ENCODE measurements at places on chromosomes 5 and 9.
A peak's percentile ranks its signal among the peaks of the same experiment; 100 is the strongest.

GRCh38 chr9:304519-305185 is 90.0 kb downstream of the DOCK8 start:
- no peak for DNase-seq

DNA sequence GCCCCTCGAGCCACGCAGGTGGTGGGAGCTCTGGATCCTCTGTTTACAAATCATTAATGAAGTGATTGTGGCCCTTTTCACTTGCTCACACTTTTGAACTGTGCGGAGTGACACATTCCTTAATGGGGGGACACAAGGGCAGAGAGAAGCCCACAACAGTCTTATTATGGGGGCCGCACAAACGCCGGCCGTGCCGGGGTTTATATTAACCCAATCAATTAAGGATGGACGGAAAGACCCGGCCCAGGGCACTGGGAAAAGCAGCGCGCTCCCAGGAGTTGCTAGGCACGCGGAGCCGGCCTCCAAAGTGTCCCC is 634.8 kb downstream of the IRX1 start:
- DNase-seq: no peak

DNA sequence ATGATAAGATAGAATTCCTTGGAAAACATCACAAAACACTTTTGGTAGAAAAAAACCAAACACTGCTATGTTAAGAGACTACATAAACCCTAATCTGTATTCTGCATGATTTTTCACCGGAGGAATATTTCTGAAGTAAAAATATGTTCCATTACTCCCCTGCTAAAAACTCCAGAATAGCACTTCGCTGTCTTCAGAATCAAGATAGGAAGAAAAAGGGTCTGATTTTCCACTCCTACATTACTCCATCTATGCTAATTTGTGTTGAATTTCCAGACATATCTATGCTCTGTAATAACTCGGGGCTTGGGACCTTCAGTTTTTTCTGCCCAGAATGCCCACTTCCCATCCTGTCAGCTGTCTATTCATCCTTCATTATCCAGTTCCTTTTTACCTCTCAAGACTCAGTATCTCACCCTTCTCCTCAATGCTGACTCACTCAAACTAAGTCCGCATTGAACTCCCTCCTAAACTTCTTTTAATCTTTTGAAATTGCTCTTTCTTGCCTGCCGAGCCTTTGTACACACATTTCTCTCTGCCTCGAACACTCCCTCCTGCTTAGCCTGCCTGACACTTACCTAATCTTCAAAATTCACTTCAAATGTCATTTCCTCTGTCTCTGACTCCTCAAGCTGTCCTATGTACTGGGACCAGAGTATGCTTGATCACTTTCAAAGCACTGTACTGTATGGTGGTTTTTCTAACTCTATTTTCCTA is 171.0 kb downstream of the ARRDC3 start:
- DNase-seq: no peak

DNA sequence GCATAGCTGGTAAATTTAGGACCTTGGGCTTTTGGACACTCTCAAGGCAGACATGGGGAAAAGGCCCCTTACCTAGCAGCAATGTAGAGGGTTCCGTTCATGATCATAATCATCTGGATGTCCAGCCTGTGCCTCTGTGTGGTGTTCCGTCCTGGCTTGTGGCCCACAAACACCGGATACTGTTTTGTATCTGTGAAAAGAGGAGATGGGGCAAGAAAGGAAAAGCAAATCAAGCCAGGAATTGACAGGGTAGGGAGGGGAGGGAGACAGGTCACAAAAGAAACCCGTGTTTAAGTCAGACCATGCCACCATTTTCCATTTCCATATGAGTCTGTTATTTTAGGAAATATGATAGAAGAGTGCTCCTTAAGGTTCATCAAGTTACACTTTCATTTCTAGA is 72.5 kb downstream of the SEMA6A start:
- DNase-seq: no peak

- peak; percentile 70 for DNase-seq
These were observed 318.2 kb downstream of the SLCO4C1 start for GRCh38 chr5:101977729-101978345.

DNA sequence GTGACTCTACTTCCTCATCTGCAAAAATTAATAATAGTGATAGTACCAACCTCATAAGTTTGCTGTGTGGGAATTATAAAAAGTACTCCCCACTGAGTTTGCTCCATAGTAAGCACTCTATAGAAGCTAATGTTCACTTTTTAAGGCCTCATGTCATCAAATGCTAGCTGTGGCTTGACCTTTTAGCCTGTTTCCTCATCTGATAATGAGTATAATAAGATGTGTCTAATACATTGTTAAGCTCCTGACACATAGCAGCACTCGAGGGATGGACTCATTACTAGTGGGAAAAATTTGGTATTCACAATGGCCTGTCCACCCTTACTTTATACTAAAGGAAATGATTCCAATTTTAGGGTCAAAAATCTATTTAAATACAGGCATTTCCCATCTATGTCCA is 26.1 kb upstream of the CAST start:
- DNase-seq: no peak

DNA sequence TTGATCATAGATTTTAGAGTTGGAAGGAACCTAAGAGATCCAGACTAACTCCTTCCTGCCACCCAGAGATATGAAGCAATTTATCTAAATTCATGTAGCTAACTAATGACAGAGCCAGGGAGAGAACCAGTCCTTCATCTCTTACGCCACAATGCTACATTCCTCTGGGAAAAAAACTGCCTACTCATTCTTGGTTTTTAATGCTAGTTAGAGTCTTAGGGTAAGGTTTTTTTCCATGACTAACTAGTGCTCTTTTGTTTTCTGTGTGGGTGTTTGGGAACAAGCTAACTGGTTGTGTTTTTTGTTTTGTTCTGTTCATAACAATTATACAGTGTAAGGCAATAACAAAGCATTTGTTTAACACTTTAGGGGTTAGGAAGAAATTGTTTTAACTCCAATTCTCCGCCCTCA is 52.4 kb downstream of the SLC44A1 start:
- peak; percentile 64 for DNase-seq

DNA sequence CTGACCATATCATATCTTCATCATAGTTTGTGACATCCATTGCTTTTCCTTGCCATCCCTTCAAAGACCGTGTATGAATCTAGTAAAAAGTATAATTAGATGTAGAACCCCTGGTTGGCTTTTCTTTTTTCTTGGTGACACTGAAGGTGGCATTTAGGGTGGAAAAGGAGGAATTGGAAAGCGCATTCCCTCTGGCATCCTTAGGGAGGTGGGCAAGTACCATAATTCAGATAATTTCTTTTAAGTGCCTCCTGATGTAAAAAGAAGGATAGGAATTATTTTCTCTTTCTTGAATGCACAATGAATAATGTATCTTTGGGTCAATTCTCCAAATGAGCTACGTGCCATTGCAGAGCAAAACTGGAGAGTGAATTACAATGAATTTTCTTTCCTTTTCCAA is 73.2 kb upstream of the SMARCA2 start:
- no peak for DNase-seq

DNA sequence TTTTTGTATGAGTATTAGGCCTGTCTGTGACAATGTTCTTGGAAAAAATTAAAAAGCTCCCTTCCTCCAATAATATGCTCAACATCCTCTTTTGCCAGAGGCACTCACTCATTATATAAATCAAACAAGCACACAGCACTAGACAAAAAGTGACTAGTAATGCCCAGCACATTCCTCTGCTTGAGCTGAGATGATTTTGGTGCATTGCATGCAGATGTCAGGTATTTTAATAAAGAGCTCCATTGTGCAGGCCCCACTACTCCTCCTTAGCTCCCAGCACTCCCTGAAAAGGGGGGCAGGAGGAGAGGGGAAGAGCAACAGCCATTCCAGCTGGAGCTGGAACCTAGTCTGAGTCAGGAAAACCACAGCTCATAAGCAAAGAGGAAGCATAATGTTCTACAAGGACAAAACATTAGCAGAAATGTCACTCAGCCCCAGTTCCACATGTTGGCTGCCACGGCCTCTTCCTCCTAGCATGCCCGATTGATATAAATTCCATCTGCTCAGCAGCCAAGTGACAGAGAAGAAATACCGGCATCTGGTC is 348.5 kb downstream of the BNC2 start:
- DNase-seq: no peak

- DNase-seq: no peak
These were observed 211.2 kb downstream of the DAB2IP start for GRCh38 chr9:121862371-121863332.

DNA sequence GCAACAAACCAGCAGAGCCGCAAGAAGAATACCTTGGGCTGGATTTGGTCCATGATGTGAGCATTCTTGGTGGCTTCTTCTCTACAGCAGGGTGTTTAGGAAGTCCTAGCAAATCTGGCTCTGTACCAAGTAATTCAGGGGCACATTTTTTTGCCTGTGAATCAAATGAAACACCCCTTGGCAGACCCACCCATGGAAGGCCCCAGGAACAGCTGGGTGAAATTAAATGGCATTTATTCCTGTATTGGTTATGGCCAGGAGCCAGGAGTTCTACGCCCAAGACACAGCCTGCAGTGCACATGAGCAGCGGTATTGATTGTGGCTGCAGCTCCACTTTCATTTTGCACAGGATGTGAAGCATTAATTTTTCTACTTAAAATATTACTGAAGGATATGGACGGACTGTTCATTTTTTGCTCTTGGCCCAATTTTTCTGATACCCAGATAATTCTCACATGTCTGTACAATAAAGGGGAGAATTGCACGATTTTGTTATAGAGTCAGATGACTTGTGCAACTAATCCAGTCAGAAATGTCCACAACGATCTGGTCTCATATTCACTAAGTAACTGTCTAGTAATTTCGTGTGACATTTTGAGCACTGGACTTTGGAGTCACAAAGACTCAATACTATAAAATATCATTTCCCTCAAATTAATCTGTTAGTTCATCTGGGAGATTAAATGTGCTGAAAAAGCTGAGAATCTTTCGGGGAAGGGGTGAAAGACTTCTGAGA is 120.7 kb upstream of the APC start:
- no peak for DNase-seq

- no peak for DNase-seq
These were observed 52.3 kb downstream of the UGCG start for GRCh38 chr9:111948951-111949350.

DNA sequence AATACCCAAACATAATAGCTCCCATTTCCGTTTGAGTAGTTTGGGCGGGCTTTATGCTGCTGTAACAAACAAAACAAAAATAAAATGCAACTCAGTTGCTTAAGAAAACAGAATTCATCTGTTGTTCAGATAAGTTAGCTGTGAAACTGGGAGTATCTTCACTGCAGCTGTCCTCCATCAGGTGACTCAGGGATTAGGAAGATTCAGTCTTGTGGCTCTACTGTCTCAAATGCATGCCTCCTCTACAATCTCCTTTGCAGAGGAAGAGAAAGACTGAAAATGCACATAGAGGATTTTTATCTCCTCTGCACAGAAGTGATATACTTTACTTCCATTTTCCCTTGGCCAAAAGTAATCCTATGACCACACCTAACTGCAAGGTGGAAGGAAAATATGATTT is 883.7 kb downstream of the PTPRD start:
- DNase-seq: no peak

- DNase-seq: peak; percentile 83
These were observed 13.2 kb downstream of the DIPK1B start for GRCh38 chr9:136725612-136726011.
